ENCODE measurements at places on chromosomes 12 and 14.

- no peak for DNase-seq
These were observed 1.8 kb downstream of the SLC38A1 start for GRCh38 chr12:46266869-46267574.

DNA sequence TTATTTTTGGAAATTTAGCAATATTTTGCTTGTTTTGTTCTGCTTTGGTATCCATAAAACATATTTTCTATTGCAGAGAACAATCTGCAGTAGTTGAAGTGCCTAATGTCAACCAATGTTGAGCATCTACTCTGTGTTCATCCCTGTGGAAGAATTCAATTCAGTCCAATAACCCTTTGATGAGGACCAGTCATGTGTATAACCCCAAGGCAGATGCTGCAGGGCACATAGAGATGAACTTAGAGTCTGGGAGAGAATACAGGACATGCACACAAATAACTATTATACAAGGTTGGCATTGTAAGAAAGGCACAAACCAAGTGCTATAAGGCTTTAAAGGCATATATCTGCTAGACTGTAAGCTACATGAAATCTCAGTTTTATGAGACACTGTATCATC, 304.7 kb downstream of the LRIG3 start:
- DNase-seq, result no peak

GRCh38 chr14:29897181-29897580, 30.5 kb downstream of the PRKD1 start:
- DNase-seq, result no peak

- DNase-seq, result no peak
These were observed 11.7 kb downstream of the CAMKK2 start for GRCh38 chr12:121284551-121285390.

- no peak for DNase-seq
These were observed 689.7 kb downstream of the BCL11B start for GRCh38 chr14:98582276-98582675.

- no peak for DNase-seq
These were observed 159.2 kb downstream of the CALM1 start for GRCh38 chr14:90556012-90556477.

DNA sequence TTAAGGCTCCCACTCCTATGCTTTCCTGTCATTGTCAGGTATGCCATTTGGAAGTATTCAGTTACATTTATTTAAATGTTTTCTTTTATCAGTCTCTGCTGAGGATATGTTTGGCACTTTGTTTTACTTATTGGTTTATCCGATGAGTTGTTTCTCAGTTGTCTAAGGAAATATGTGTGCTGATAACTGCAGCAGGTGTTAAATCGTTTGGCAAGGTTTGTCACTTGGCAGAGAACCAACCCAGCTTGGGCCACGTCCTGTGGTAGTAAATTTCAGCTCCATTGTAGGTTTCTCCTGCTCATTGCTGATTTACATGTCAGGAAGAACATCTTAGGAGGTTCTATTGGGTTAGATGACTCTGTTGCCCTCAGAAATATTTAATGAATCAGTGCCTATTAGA, 22.0 kb upstream of the MGST1 start:
- DNase-seq, result no peak

DNA sequence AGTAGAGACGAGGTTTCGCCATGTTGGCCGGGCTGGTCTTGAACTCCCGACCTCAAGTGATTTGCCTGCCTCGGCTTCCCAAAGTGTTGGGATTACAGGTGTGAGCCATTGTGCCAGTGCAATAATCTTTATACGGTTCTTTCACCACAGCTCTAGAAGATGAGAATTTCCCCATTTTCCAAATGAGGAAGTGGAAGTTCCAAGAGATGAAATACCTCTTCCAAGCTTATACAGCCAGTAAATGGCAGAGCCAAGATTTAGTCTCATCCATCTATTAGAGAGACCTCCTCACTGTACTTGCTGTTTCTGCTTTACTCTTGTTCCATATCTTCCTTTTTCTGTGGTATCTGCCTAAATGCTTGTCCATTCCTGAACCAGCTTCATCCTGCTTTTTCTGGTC, 3.1 kb upstream of the LMNTD1 start:
- DNase-seq, result no peak

DNA sequence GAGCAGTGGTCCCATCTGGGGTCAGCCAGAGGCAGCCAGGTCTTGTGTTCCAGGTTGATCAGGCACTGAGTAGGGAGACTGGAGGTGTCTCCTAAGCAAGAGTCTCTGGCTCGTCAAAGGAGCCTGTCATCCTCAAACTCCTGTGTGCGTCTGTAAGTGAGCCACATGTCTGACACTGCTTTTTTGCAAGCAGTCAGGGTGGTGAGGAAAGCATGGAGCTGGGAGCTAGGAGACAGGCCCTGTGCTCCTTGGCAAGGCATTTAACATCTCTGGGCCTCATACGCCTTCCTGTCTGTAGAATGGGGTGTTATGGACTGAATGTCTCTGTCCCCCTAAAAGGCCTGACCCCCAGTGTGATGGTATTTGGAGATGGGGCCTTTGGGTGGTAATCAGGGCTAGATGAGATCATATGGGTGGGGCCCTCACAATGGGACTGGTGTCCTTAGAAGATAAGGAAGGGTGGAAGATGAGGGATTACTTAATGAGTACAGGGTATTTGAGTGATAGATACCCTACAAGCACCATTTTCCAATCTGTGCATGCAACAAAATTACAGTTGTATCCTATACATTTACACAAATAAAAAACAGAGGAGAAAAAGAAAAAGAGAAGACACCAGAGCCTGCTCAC, 53.0 kb downstream of the ARL6IP4 start:
- no peak for DNase-seq

DNA sequence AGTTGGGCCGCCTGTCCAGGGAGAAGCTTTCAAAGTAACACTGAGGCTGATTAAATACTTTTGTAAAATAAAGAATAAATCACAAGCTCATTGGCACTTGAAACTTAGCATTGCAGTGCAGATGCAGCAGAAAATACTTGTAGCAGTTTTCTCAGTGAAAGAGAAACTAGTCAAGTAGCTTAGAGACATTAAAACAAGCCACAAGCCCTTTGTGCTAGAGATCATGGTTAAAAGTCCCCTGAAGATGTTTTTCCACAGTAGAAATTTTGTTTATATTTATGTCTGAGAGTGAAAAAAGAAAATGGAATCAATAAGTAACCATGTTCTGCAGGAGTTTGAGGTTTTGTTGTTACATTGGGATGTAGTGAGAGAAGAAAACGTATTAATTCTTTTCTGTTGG, 5.9 kb downstream of the PSEN1 start:
- no peak for DNase-seq

DNA sequence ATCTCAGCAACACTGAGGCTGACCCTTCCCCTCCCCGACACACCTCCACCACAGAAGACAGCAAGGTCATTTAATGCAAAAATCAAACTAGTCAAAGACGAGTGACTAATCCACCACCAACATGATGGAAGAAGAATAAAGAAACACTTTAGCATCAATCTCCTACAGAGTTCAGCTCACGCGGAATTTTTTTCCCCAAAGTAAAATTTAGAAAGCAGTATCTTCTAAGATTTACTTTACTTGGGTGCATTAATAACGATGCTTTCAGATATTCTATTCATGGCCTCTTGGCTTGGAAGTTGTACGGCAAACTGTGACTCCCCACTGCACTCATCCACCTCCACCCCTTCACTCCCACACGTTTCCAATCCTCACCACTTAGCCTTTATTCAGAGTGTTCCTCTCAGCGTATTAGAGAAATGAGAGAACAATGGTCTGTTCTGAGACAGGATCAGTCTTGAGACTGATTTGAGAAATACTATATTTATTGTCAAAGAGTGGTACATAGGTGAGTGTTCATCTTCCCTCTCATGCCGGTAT, 1.9 kb downstream of the EGLN3 start:
- DNase-seq, result no peak
